IPS DF 6.9 (cell line): ENCODE measurements at places on chromosomes 5 and 9.

- no peaks in the 10 kb centered on the region for H3K36me3 ChIP-seq
- H3K4me1 ChIP-seq = no peaks in the 10 kb centered on the region
- DNase-seq = no peak
- H3K27ac ChIP-seq = no peak overlapping the region
Observed at GRCh38 chr9:13569602-13570067, 290.1 kb upstream of the MPDZ start.

DNA sequence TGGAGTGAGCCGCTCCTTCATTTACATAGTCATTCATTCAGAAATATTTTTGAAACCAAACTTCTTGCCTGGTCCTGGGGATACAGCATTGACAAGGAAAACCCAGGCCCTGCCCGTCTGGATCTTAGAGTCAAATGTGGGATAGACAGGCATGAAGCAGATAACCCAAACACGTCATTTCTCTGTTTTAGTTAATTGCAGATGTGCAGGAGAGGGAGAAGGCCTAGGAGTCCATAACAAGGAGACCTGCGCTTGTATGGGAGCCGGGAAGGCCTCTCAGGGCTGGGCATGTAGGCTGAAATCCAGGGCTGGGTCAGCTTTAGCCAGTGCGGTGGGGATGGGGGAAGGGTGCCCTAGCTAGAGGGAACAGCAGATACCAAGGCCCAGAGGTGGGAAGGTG is 43.3 kb downstream of the PRRX2 start:
- H3K36me3 ChIP-seq = no peaks in the 10 kb centered on the region
- H3K4me3 ChIP-seq = no peak overlapping the region
- no peak for DNase-seq
- H3K4me1 ChIP-seq = peaks cover 2% of the 10 kb centered on the region
- no peaks in the 10 kb centered on the region for H3K27me3 ChIP-seq

GRCh38 chr5:59354274-59354673 is 539.3 kb downstream of the PDE4D start:
- no peak for DNase-seq
- no peak overlapping the region for H3K27ac ChIP-seq
- no peak overlapping the region for H3K4me3 ChIP-seq

- H3K27ac ChIP-seq = no peak overlapping the region
- no peaks in the 10 kb centered on the region for H3K36me3 ChIP-seq
- no peak for DNase-seq
- H3K4me1 ChIP-seq = no peaks in the 10 kb centered on the region
- H3K27me3 ChIP-seq = no peaks in the 10 kb centered on the region
Observed at GRCh38 chr5:93070938-93071337, 510.1 kb downstream of the NR2F1-AS1 start.

GRCh38 chr9:104556830-104557634 is 11.9 kb upstream of the OR13C8 start:
- no peaks in the 10 kb centered on the region for H3K27me3 ChIP-seq
- DNase-seq = no peak
- no peaks in the 10 kb centered on the region for H3K4me1 ChIP-seq
- H3K27ac ChIP-seq = no peak overlapping the region
- no peaks in the 10 kb centered on the region for H3K36me3 ChIP-seq

DNA sequence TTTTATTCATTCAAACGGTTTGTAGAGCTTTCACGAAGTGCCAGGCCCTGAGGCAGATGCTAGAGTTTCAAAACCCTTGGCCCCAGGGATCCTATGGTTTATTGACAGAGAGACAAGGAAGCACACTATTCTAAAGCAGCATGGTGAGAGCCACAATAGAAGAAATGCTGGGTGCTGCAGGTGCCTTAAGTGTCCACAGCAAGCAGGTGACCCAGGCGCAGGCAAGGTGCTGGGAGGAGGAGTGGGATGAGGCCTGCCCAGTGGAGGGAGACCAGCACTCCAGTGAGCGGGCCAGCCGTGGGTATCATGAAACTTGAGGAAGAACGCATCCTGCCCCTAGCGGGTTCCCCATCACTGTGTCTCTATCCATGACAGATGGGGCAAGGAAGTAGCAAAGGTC is 71.0 kb downstream of the OSMR start:
- H3K27ac ChIP-seq = no peak overlapping the region
- H3K36me3 ChIP-seq = no peaks in the 10 kb centered on the region
- H3K4me3 ChIP-seq = no peak overlapping the region

DNA sequence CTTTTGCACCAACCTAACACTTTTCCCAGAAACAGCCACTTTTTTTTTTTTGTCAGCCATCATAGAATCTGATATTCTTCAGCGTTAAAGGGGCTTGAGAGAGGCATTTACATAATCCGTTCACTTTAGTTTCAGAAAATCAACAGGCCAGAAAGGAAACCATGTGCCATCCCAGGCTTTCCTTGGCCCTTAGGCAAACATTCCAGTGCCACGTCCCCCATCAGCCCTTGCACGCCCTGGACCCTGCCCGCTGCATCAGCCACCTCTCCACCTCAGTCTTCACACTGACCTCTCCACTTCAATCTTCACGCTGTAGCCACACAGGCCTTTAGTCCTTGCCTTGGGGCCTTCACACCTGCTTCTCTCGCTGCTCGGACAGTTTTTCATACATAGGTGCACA is 123.2 kb downstream of the GRIA1 start:
- no peak overlapping the region for H3K4me3 ChIP-seq
- no peaks in the 10 kb centered on the region for H3K4me1 ChIP-seq
- no peak for DNase-seq
- no peak overlapping the region for H3K27ac ChIP-seq

DNA sequence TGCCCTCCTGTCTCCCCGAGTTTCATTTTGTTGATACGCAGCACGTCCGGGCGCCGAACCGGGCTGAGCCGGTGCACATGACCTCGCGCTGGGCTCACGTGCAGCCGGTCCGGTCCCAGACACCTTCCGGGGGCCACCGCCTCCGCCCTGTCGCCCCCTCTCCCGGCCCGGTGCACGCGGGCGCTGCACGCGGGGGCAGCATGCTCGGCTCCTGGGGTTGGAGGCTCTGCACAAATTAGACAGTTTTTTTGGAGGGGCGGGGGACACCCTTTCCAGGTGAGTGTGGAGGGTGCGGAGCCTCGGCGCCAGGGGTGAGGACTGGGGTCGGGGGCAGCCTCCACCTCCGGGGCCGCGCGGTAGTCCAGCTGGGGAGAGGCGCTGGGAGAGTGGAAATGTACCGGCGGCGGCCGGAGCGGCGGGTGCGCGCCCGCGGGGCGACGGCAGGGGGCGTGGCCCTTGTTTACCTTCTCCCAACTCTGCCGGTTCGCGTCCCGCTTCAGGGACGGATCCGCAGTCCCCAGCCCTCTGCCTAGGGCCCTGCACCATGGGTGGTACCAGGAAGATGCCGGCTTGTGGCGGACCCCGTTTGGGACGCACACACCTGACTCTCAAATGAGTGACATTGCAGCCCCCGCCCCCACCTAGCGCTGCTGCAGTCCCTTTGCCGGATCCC is 1.1 kb downstream of the JADE2 start:
- no peaks in the 10 kb centered on the region for H3K36me3 ChIP-seq
- peak overlapping the region; percentile 82; the same call in 1 of the 2 replicates for H3K4me3 ChIP-seq
- peaks cover 8% of the 10 kb centered on the region for H3K4me1 ChIP-seq
- no peaks in the 10 kb centered on the region for H3K27me3 ChIP-seq

DNA sequence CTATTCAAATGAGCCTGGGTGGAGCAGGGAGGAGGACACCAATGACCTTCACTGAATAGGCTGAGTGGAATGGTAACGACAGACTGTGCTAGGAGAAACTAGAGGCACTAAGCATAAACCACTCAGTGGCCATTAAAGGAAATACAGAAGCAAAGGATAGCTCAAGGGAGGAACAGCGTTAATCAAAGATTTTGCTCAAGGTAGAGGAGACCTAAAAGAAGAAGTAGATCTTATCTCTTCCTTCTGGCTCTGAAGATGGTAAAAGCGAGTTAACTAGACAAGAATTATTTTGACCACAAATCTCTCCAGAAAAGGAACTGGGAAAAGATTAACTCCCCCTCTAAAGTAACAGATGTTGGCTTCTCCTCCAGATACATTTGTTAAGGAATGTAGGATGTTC is 299.6 kb downstream of the EPB41L4A start:
- H3K27me3 ChIP-seq = no peaks in the 10 kb centered on the region
- no peak overlapping the region for H3K4me3 ChIP-seq
- no peaks in the 10 kb centered on the region for H3K4me1 ChIP-seq
- DNase-seq = no peak
- H3K27ac ChIP-seq = no peak overlapping the region
